ENCODE measurements at places on chromosomes 5 and 9. TPM values are rescaled to one million over a fixed set of nuclear protein-coding genes. Genes with fewer than 3 reads are reported as not detected.

LRRC19 gene
- total RNA-seq = 0.08 TPM

- ATAC-seq = no peak
These were observed 123.9 kb upstream of the HAPLN1 start for GRCh38 chr5:83844449-83845068.

DNA sequence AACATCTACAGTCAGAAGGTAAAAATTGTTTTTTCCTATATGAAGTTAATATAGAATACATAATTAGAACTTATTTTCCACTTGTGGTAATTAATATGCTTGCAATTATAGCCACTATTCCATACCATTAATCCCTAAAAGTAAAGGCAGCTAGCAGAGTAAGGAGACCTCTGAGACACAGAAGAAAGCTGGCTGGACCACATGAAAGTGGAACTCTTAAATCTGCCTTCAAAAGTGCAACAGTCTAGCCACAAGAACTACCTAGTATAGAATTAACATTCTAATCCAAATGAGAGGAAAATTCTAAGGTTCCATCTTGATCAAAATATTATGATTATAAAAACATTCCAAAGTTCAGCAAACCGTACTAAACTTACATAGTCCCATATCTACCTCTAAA lies 37.6 kb downstream of the ARL15 start:
- ATAC-seq = no peak

DNA sequence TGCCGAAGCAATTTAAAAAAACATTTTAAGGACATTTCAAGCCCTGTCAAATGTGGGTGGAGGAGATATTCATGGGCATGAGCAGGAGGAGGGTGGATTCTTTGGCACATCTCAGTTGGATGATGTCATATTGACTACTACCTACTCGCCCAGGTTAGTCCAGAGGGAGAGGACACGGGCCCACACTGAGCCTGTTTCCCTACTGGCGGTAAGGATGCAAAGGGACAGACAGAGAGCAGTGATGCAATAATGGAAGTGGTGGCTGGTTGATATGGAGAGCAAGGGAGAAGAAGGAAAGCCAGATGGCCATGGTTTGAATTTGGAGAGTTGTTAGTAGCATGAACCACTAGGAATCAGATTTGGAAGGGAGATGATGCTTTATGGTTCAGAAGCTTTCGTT lies 34.1 kb upstream of the PDE8B start:
- ATAC-seq = no peak

- no peak for ATAC-seq
These were observed 130.6 kb upstream of the ANKH start for GRCh38 chr5:15002173-15002572.

GRCh38 chr9:126393876-126394275 lies 67.2 kb downstream of the MVB12B start:
- ATAC-seq = no peak

- no peak for ATAC-seq
These were observed 64.5 kb downstream of the LNPEP start for GRCh38 chr5:97000391-97000790.

GRCh38 chr5:141815051-141815795 lies 63.0 kb downstream of the PCDH1 start:
- ATAC-seq = no peak

- ATAC-seq = no peak
These were observed 11.1 kb downstream of the URM1 start for GRCh38 chr9:128382261-128382660.

DNA sequence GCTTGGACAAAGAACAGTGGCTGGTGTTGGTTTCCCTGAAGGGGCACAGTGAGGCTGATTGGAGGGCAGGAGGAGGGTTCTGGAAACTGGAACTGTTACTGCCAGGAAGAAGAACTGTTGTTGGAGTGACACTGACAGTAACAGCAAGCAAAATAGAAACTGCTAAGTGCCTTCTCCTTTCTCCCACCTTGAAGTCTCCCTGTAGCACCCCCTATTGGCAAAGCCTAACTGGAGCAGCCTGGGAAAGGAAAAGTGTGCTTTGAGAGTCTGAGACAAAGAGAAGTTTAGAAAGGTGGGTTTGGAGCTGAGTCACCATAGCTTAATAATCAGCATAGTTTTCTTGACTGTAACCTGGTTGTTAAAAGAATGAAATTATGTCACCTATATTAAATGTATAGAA lies 2.5 kb upstream of the TMEM174 start:
- peak; percentile 53 for ATAC-seq
